Activated T-helper 1 cell treated with anti-CD3 and anti-CD28 coated beads, Interleukin-12 subunit alpha, Interleukin-12 subunit beta, Interleukin-2, Interleukin-4 antibody, amounts not matched to agents 30 ng/mL and 10 ng/mL and 1 ng/mL, durations not matched to agents 14 hours and 24 hours and 36 hours (primary cell): ENCODE measurements at places on chromosomes 3 and 15. TPM values are rescaled to one million over a fixed set of nuclear protein-coding genes. Genes with fewer than 3 reads are reported as not detected.

The TNFSF10 gene
- 119 and 123 TPM in 2 replicates for total RNA-seq

- no peak for DNase-seq
Measured at GRCh38 chr15:90035840-90036230, 34.7 kb downstream of the ZNF710 start.

The EIF4E3 gene
- 20.6 and 21.8 TPM in 2 replicates for total RNA-seq

DNA sequence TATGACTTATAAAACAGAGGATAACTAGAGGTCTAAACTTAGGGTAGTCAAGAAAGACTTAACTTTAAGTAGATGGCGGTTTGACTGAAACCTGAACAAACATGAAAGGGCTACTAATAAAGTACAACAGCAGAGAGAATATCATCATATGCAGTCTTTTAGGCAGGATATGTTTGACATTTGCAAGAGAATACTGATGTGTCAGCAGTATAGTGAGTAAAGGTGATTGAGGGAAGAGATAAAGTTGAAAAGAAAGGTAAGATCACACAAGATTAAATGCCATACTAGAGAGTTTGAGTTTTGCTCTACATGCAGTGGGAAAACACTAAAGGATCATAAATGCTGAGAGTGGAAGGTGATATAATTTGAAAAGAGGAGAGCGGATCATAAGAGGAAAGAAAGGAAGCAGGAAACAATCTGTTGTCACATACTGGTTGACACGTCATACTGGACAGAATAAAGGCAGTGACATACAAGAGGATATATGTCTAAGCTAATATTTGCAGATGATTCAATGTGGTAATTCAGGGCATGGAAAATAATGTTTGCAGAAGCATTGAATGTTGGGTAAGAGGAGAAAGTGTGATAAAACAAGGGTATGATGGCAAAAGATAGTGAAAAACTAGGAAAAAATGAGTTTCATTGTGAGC, 223.0 kb downstream of the EPHA6 start:
- no peak for DNase-seq

DNA sequence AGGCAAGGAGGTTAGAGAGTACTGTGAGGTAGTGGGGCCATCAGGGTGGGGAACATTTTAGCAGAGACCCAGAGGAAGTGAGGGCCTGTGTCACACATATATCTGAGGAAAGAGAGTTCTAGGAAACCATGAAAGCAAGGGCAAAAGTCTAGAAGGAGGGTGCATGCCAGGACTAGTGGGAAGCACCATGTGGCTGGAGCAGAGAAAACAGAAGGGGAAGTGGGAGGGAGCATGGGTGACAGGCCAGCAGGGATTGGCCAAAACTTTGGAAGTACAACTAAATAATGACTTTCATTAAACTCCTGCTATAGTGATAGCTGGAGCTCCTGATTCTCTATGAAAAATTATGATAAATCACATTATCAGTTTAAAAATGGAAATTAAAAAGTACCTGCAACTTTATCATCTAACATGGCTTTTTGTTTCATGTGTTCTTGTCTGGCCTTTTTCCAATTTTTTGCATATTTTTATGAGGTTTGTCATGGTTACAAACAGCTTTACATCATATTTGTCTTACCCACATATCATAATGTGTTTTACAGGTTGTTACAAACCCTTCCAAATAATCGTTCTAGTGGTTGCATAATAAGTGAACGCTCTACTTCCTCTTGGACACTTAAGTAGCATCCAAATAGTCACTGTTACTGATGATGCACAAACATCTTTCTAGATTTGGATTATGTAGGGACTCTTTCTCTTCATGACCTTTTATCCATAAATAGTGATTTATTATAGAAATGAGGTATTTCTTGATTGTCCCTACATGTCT, 168.3 kb downstream of the NEK10 start:
- no peak for DNase-seq
